Fibroblast of villous mesenchyme (primary cell): ENCODE measurements at places on chromosomes 1 and 21. TPM values are rescaled to one million over a fixed set of nuclear protein-coding genes. Genes with fewer than 3 reads are reported as not detected.

The TNFRSF25 gene
- total RNA-seq, result 2.9 and 3.9 TPM in 2 replicates

The CD1C gene
- total RNA-seq, result not detected in 2 replicates

The IL6R gene
- total RNA-seq, result 11.6 and 30.2 TPM in 2 replicates

The EXTL2 gene
- total RNA-seq, result 22.5 and 30.7 TPM in 2 replicates

The GON4L gene
- 35.8 and 42.7 TPM in 2 replicates for total RNA-seq

The SERPINC1 gene
- not detected in 2 replicates for total RNA-seq

The OR10J1 gene
- not detected in 2 replicates for total RNA-seq

The DNAH14 gene
- total RNA-seq, result 13.5 and 14.7 TPM in 2 replicates

The FAM131C gene
- under 0.01 TPM in 1 of 2 replicates, not detected in the other for total RNA-seq

The CDCA8 gene
- total RNA-seq, result 6.1 and 14.2 TPM in 2 replicates

The TFF2 gene
- total RNA-seq, result not detected in 2 replicates

The LAX1 gene
- total RNA-seq, result under 0.01 TPM in 1 of 2 replicates, not detected in the other

The BATF3 gene
- 3.0 and 3.9 TPM in 2 replicates for total RNA-seq

The HHIPL2 gene
- not detected in 2 replicates for total RNA-seq

The IL22RA1 gene
- not detected in 2 replicates for total RNA-seq

The DDX20 gene
- 17.1 and 30.7 TPM in 2 replicates for total RNA-seq

The IFNAR2 gene
- 3.9 and 5.2 TPM in 2 replicates for total RNA-seq

The GPR161 gene
- 11.3 and 13.0 TPM in 2 replicates for total RNA-seq

The CRNN gene
- total RNA-seq, result not detected in 2 replicates

The STXBP3 gene
- total RNA-seq, result 39.9 and 79.5 TPM in 2 replicates
